ENCODE measurements at places on chromosomes 3 and 15. TPM values are rescaled to one million over a fixed set of nuclear protein-coding genes. Genes with fewer than 3 reads are reported as not detected.

DNA sequence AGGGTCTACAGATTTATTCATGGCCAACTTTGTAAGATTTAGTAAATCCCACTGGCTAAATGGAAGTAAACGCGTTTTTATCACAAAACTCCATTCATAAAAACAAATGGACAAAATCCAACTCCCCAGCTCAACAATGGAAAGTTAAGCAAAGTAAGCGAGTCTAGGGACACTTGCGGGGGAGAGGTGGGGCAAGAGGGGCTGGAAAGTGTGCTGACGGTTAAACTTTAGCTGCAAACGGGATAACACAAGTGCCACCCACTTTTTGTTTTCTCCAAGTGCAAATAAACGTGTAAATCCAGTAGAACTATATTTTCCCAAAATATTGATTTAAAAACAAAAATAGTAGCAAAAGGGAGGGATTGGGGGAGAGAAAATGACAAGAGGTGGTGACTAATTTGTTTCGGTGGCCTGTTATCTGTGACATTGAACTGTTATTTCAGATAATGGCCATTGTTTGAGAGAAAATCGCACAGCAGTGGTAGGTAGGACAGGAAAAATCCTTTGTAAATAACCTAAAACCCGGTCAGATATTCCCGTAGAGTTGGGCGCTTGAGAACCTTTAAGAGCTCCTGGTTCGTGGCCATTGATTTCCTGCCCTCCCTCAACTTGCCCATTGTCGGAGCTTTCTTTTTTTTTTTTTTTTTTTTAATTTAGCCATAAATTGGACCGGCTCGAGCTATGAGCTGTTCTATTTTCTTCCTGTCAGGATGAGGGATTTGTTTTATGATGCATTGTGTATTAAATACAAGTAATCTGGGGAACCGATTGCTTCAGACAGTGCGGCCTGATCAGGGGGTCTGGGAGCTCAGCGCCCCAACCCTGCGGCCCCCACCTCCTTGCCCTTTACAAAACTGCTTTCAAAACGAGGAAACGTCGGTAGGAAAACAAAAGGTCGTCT, 514.8 kb downstream of the MECOM start:
- H3K27me3 ChIP-seq = peaks cover 70% of the 10 kb centered on the region
- no peaks in the 10 kb centered on the region for H3K36me3 ChIP-seq
- H3K27ac ChIP-seq = no peak overlapping the region
- H3K4me1 ChIP-seq = peaks cover 24% of the 10 kb centered on the region
- H3K4me3 ChIP-seq = peak overlapping the region; percentile 19
- no peak for DNase-seq

GRCh38 chr3:157838457-157838856, 267.8 kb downstream of the SHOX2 start:
- no peak for DNase-seq
- H3K4me3 ChIP-seq = no peak overlapping the region
- no peaks in the 10 kb centered on the region for H3K36me3 ChIP-seq
- no peaks in the 10 kb centered on the region for H3K4me1 ChIP-seq
- H3K27me3 ChIP-seq = no peaks in the 10 kb centered on the region

DNA sequence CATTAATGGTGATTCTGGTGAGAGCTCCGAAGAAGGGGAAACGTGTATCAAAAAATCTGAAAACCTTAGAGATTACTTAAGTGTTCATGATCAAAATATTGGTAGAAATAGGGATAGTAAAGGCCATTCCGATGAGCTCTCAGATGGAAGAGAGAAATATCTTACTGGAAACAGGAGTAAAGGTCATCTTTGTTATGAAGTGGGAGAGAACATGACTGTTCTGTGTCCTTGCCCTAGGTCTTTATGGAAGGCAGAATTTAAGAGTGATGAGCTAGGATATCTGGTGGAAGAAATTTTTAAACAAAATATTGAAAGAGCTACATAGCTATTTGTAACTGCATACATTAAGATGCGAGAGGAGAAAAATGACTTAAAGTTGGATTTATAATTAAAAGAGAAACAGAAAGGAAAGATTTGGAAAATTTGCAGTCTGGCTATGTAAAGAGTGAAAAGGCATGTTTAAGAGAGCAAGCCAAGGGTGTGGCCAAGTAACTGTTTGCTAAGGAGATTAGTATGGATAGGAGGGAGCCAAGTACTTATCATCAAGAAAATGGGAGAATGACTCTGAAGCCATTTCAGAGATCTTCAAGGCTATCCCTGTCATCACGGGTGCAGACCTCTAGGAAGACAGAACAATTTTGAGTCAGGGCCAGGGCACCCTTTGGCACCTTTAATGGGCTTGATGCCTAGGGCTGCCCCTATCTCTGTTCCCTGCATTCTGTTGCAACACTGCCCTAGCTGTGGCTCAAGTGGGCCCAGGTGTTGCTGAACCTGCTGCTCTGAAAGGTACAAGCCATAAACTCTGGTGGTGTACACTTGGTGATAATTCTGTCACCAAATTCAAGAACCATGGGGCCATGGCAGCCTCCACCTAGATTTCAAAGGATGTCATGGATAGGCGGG, 27.3 kb downstream of the SLMAP start:
- H3K36me3 ChIP-seq = no peaks in the 10 kb centered on the region
- no peak overlapping the region for H3K27ac ChIP-seq
- H3K4me1 ChIP-seq = no peaks in the 10 kb centered on the region
- no peak overlapping the region for H3K4me3 ChIP-seq

DNA sequence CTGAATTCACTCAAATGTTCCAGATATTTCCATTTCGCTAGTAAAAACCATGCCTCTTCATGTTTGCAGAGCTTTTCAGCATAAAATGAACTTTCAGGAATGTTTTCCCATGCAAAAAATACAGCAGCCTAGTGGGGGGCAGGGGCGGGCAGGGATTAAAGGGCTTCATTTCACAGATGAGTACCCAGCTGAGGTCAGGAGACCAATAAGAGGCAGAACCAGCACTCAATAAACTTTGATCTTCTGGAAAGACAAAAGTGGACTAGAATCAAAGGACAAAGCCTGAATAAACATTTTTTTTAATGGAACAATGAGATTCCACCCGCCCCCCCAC, 8.0 kb downstream of the KLHL25 start:
- H3K36me3 ChIP-seq = peaks cover 12% of the 10 kb centered on the region
- DNase-seq = no peak
- H3K4me3 ChIP-seq = no peak overlapping the region
- peak overlapping the region; percentile 80 for H3K27ac ChIP-seq
- H3K4me1 ChIP-seq = peaks cover 67% of the 10 kb centered on the region

DNA sequence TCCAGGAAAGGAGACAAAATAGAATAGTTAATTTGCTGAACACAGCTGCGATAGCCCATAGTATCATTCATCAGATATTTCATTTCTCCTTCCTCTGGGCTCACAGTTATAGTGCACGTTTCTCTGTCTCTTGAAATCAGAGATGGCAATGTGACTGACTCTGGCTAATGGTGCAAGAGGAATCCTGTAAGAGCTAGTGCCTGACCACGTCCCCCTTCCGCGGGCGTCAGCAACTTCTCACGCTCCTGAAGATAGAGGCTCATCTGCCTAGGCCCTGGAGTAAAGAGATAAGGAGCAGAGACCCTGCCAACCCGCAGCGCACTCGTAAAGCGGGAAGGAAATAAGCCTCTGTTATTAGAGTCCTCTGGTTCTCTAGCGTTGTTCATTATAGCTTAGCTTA, 391.8 kb downstream of the VPS13C start:
- H3K4me3 ChIP-seq = no peak overlapping the region
- H3K27ac ChIP-seq = no peak overlapping the region
- no peaks in the 10 kb centered on the region for H3K4me1 ChIP-seq
- no peaks in the 10 kb centered on the region for H3K36me3 ChIP-seq
- H3K27me3 ChIP-seq = no peaks in the 10 kb centered on the region

- no peak overlapping the region for H3K27ac ChIP-seq
- peaks cover 3% of the 10 kb centered on the region for H3K4me1 ChIP-seq
- H3K36me3 ChIP-seq = no peaks in the 10 kb centered on the region
- H3K27me3 ChIP-seq = no peaks in the 10 kb centered on the region
- H3K4me3 ChIP-seq = no peak overlapping the region
Measured at GRCh38 chr15:52086011-52086786, 26.4 kb downstream of the BCL2L10 start.

The PLSCR5 gene
- total RNA-seq = 0.88 TPM

The IL20RB gene
- 1.2 TPM for total RNA-seq

DNA sequence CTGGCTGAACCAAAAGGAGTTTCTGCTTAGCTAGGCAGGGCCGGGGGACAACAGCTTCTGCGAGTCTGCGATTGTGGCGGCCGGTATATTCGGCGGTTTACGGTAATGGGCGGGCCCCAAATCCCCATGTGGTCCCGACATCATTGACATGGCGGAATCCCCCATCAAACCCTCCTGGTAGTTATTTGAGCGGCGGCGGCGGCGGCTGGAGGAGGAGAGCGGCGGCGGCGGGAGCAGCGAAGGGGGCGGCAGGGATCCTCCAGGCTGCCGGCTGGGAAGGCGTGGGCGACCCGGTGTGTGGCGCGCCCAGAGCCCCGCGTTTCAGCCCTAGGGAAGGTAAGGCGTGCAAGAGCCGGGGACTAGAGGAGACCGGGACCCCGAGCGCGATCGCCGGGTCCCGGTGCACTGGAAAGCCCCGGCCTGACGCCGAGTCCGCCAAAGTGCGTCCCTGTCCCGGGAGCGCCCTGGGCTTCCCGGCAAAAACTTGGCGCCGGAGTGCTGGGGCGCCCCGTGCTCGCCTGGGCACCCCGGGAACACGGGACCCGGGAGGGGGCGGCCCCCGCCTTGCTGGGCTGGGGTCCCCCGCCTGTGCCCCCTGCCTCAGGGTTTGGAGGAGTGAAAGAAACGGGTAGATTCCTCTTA, at the start of gene FNDC3B:
Gene FNDC3B, plus strand, starts transcription at position 143 of the 642 bp plus-strand sequence. CDS start 72,902 bp downstream, outside the sequence.
- no peaks in the 10 kb centered on the region for H3K36me3 ChIP-seq
- peak; percentile 80 for DNase-seq
- peak within 1 kb of the TSS; percentile 90 for H3K4me3 ChIP-seq
- no peaks in the 10 kb centered on the region for H3K27me3 ChIP-seq

- H3K4me3 ChIP-seq = no peak overlapping the region
- H3K4me1 ChIP-seq = no peaks in the 10 kb centered on the region
- no peaks in the 10 kb centered on the region for H3K36me3 ChIP-seq
Measured at GRCh38 chr3:179174316-179174715, 26.2 kb downstream of the PIK3CA start.

GRCh38 chr3:81658322-81658997, 103.0 kb downstream of the GBE1 start:
- H3K27me3 ChIP-seq = no peaks in the 10 kb centered on the region
- no peaks in the 10 kb centered on the region for H3K4me1 ChIP-seq
- DNase-seq = no peak
- H3K4me3 ChIP-seq = no peak overlapping the region
- no peak overlapping the region for H3K27ac ChIP-seq
- H3K36me3 ChIP-seq = no peaks in the 10 kb centered on the region

- H3K4me3 ChIP-seq = no peak overlapping the region
- no peak for DNase-seq
- H3K27ac ChIP-seq = no peak overlapping the region
- no peaks in the 10 kb centered on the region for H3K36me3 ChIP-seq
- no peaks in the 10 kb centered on the region for H3K4me1 ChIP-seq
Measured at GRCh38 chr15:67504796-67505195, 16.1 kb upstream of the C15orf61 start.

The ZPLD1 gene
- 0.11 TPM for total RNA-seq

The ANKUB1 gene
- total RNA-seq = 1.8 TPM

GRCh38 chr3:182485301-182485700, 308.0 kb upstream of the ATP11B start:
- no peak for DNase-seq
- no peaks in the 10 kb centered on the region for H3K27me3 ChIP-seq
- H3K4me3 ChIP-seq = no peak overlapping the region
- H3K4me1 ChIP-seq = no peaks in the 10 kb centered on the region
- H3K36me3 ChIP-seq = no peaks in the 10 kb centered on the region

The TMC3 gene
- total RNA-seq = 0.69 TPM

The RTP1 gene
- 0.40 TPM for total RNA-seq

DNA sequence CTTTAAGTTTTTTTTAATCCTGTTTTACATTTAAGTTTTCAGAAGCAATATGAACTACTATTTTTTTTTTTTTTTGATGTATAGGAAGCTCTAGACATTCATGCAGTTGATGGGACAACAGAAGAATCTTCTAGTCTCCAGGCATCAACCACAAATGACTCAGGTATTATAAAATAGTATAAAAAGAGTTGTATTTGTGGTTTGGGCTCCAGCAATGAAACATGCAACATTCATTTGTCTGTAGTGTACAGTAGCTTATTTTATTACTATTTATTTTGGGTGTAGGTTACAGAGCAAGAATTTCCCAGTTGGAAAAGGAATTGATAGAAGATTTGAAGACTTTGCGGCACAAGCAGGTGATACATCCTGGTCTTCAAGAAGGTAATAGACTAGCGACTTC, 38.6 kb downstream of the MGA start:
- H3K27ac ChIP-seq = no peak overlapping the region
- peaks cover 5% of the 10 kb centered on the region for H3K36me3 ChIP-seq
- DNase-seq = no peak
- H3K4me3 ChIP-seq = no peak overlapping the region

DNA sequence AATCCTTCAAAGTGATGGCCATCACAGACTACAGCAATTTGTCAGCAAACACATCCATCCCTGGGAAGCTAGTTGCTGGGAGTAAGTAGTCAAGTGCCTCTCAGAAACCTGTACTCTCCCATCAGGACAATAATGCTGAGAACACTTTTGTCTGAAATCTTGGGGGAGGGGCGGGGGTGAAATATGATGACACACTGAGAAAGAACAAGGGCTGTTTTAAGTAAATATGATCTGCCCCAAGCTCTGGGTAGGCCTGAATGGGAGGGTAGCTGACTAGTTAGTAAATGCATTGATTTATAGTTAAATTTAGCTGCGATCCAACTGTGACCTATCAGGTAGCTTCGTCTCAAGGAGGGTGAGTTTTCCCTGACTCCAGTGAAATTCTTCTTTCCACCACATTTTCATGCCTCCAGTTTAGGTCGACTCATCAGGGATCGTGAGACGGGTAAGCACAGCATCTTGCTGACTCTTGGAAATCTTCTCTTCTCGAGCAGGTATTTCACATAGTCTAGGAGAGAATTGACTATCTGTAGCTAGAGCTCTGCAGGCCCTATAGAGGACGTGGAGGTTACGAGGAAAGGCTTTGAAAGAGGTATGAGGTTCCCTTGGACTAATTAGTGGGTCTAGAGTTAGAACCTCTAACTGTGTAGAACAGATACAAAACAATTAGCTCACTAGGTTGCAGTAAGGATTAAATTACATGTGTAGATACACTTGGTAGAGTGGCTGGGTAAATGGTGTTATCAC, 213.4 kb upstream of the SLC2A2 start:
- H3K4me1 ChIP-seq = peaks cover 11% of the 10 kb centered on the region
- no peak for DNase-seq
- no peak overlapping the region for H3K4me3 ChIP-seq
- no peaks in the 10 kb centered on the region for H3K36me3 ChIP-seq

- peaks cover 66% of the 10 kb centered on the region for H3K4me1 ChIP-seq
- no peak overlapping the region for H3K4me3 ChIP-seq
- no peak for DNase-seq
Measured at GRCh38 chr3:195153653-195154052, 117.3 kb downstream of the XXYLT1 start.

The SLC2A2 gene
- total RNA-seq = not detected

- H3K36me3 ChIP-seq = no peaks in the 10 kb centered on the region
- H3K27ac ChIP-seq = no peak overlapping the region
- no peaks in the 10 kb centered on the region for H3K27me3 ChIP-seq
- H3K4me1 ChIP-seq = no peaks in the 10 kb centered on the region
- DNase-seq = no peak
Measured at GRCh38 chr3:104556372-104557078, 810.2 kb upstream of the ALCAM start.

The PDZRN3 gene
- total RNA-seq = 83.6 TPM

The FSD2 gene
- 0.06 TPM for total RNA-seq

The GLCE gene
- 71.0 TPM for total RNA-seq
